ENCODE measurements at places on chromosomes 12 and 14.

DNA sequence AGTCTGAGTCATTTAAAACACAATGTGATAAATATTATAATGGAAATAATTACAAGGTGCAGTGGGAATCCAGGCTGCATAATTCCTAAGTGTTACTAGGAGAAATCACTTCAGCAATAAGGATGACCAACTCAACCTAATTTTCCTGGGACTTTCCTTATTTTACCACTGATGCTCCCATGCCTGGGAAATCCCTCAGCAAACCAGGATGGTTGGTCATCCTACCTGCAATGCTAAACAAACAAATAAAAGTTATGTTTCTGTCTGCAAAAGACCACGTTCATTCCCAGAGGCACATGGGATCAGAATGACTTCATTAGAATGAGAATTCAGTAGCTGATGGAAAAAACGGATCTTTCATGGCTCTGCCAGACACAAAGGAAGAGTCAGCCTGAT, 130.8 kb upstream of the RAP1B start:
- DNase-seq = no peak

GRCh38 chr12:68065687-68066086, 76.4 kb downstream of the IFNG-AS1 start:
- no peak for DNase-seq

GRCh38 chr12:42172441-42173210, 28.0 kb upstream of the GXYLT1 start:
- DNase-seq = no peak

- DNase-seq = no peak
Observed at GRCh38 chr14:61948376-61948775, 186.2 kb downstream of the SNAPC1 start.

DNA sequence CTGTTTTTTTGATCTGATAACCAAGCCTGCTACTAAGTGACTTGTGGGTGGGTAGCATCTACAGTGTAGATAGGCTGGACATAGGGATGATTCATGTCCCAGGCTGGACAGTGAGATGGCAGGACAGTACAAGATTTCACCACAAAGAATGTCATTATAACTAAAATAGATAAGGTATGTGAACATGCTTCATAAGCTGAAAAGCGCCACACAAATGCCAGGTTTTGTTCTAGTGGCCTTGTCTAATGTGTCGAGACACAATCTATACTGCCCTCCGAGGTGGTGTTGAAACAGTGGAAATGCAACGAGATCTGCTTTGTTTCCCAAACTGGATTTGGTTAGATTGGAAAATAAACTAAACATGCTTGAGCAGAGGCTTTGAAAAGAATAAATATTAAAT, 4.4 kb downstream of the LGALS3 start:
- no peak for DNase-seq

DNA sequence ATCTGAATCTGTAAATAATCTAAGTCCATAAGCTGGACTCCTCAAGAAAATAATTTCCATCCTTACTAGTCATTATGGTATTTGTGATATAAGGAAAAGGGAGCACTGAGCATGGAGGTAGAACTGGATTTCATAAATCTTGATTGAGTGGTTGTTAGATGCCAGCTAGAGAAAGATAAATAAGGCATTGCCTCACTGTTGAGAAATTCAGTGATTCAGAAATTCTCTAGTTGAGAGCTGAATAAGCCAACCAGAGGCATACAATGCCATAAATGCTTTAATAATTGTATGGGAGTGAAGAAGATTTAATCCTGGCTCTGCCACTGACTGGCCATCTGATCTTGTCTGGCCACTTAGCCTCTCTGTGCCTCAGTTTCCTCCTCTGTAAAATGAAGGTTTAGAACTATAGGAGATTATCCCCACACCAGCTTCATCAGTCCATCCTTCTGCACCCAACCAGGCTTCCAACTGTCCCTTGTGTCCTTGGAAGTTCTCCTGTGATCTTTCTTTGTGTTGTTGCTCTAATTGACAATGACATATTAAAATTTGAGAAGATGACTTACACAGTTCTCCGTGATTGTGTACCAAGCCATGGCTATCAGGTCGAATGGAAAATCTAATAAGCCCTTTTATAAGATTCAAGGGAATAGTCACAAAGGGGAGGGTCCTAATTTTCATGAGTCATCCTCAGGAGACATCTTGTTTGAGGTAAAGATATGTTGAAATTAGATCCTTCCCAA, 394.3 kb downstream of the EGLN3 start:
- no peak for DNase-seq

DNA sequence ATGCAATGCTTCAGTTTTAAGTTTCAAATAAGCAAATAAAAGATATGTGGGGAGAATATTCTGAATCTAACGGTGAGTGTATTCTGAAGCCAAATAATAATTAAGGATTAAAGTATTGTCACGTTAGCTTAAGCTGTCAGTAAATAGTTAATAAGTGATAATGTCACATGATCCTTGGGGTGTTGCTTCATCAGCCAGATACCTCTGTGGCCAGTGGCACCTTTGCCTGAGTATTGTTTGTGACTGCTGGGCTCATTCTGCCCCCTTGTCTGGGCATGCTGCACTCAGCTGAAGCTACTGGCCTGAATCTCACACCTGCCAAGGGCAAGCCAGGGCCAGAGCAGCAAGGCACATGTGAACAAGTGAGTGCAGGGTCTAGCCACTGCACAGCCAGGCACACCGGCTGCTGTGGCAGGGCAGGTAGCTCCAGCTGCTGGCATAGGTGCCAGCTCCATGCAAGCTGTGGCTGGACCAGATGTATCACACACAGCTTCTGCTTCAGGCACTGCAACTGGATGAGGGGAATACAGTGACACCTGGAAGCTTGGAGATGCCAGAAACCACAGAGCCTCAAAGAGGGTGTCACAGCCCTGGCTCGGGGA, 739.7 kb downstream of the SLC6A15 start:
- no peak for DNase-seq

DNA sequence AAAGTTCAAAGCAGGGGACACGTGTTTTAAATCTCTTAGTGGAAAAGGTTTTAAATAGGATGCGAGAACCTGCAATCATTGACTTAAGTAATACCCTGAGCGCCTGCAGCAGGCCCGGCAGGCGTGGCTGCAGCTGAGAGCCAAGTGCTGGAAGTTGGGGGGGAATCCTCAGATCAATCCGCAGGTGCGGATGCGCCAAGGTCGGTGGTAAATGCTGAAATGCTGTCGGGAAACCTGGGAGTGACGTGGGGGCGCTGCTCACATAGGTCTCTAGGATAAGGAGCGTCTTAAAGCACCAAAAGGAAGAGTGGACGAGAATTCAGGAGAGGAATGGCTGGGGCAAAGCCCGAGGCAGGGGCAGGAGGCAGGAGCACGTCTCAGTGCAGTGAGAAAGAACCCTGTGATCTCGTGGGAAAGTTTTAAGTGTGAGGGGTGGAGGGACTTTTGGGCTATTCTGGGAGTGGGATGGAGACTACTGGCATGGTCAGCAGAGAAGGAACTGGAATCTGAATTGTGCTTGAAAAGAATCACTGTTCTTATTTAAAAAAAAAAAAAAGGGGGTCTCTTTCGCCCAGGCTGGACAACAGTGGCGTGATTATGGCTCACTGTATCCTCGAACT, 883 bp upstream of the CDCA4 start:
- no peak for DNase-seq

- no peak for DNase-seq
Observed at GRCh38 chr12:68823696-68824095, 15.7 kb downstream of the MDM2 start.

DNA sequence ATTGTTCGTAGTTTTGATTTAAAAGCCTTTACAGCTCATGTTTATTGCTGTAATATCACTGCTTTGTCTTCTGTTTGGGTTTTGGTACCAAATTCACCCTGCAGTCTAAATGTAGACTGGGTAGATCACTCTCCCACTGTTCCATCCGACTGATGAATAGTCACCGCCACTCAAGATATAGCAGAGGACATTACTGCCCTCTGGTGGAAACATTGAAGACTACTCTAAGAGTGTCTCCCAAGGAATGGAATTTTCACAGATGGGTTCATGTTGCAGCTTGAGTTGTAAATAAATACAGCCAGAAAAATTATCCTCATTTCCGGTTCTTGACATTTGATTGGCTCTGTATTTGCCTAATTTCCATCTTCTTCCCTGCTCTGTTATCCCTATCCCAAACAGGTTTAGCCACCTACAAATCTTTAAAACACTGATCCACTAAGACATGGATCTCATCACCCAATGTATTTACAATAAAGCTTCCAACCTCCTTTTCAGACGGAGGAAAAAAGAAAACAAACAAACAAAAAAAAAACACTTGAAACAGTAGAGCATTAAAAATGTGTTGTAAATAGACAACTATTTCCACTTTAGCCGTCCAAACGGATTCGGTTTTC, 198.3 kb upstream of the CPNE8 start:
- DNase-seq = no peak

DNA sequence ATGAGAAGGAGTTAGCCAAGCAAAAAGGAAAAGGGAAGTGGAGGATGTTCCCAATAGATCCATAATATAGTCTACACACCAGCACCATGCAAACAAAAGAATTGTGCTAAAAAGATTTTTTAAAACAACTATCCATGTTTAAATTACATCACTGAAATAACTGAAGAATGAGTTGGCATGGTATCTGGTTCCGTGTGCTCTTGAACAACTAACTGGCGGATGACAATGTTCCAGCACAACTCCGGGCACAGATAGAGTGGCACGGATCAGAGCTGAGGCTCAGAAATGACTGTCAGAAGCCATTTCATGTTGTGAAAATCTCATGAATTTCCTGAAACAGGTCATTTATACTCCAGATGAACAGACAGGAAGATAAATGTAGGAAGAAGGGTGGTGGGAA, 153.1 kb downstream of the HMGA2 start:
- DNase-seq = peak; percentile 29

GRCh38 chr14:45112896-45113781, 21.1 kb downstream of the FKBP3 start:
- DNase-seq = no peak

DNA sequence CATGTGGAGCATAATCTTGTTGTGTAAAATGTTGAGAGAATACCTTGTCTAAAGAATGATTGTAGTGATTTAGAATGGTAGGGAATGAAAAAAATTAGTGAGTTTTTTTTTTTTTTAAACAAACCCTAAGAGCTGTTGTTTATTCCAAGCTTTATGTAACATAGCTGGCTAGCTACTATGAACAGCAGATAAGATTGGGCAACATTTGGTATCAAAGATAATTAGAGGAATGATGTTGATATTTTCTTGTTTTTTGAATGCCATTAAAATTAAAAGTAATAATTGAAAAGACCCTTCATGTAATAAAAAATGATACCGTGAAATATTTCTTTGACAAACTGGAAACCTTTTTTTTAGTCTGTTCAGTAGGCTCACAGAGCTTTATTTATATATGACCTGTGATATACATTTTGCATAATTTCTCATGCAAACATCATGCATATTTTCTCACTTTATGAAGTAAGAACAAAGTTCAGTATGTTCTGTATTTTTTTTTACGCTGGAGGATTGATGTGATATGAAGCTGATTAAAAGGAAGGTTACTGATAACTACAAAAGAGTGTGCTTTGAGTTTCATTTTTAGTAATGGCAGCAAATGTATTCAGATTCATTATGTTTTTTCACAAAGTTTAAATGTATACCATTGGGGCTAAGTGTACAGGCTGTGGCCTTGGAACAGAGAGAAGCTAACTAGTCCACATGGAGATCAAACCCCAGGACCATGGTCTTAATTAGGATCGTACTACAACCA, 8.1 kb downstream of the CPSF6 start:
- DNase-seq = no peak

GRCh38 chr12:102462795-102463465, 17.4 kb downstream of the IGF1 start:
- no peak for DNase-seq

GRCh38 chr12:54299515-54300224, 1.1 kb downstream of the NFE2 start:
- no peak for DNase-seq
